ENCODE measurements at places on chromosomes 3 and 15.

GRCh38 chr3:168952551-168952950 lies 711.0 kb downstream of the MECOM start:
- no peak for DNase-seq

DNA sequence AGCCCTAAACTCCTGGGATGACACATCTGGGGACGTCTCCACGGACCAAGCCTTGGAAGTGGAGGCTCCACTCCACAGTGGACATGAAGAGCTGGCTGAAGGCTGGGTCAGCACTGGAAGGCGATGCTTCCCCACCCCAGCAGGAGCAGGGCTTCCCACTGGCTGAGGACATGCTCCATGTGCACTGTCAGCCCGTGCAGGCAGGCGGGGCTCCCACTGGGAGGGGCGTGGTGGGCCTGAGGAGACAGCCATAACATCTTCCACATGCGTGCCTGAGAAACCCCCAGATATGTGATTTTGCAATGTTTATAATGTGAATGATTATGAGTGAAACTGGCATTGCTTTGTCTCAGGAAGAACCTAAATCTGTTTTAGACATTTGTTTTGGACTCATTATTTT lies 231.3 kb downstream of the KLF13 start:
- DNase-seq = no peak

DNA sequence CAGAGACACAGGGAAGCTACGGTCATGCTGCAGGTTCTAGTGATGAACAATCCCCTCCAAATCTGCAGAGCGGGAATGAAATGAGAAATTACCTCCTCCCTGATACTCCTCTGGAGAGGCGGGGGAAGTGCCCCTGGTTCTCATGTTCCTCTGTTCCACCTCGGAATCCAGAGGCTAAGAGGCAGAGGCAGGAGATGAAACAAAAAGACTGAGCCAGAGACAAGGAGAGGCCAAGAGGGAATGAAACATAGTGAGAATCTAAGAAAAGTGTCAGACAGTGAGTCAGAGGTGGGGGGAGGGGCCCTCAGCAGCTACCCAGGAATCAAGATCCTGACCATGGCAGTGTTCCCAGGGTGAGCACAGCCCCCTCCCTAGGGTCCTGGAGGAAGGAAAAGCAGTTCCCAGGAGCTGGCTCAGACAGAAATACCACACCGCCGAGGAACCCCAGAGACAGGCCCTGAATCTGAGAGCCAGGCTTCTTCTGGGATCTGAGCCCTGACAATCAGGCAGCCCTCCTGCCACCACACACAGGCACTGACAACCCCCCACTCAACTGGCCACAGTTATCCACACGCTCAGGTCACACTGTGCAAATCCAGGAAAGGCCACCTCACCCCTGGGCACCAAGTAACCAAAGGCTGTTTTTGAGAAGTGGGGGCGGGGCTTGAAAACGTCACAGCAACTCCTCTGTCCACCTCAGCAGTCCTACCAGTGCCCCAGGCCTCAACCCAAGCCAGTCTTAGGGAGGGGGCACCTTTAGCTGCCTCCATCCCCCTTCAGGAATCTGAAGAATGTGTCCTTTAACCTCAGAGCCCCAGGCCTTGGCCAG lies 2.4 kb downstream of the CSRNP1 start:
- DNase-seq = no peak

- no peak for DNase-seq
Observed at GRCh38 chr3:34107669-34108068, 309.2 kb downstream of the PDCD6IP start.

DNA sequence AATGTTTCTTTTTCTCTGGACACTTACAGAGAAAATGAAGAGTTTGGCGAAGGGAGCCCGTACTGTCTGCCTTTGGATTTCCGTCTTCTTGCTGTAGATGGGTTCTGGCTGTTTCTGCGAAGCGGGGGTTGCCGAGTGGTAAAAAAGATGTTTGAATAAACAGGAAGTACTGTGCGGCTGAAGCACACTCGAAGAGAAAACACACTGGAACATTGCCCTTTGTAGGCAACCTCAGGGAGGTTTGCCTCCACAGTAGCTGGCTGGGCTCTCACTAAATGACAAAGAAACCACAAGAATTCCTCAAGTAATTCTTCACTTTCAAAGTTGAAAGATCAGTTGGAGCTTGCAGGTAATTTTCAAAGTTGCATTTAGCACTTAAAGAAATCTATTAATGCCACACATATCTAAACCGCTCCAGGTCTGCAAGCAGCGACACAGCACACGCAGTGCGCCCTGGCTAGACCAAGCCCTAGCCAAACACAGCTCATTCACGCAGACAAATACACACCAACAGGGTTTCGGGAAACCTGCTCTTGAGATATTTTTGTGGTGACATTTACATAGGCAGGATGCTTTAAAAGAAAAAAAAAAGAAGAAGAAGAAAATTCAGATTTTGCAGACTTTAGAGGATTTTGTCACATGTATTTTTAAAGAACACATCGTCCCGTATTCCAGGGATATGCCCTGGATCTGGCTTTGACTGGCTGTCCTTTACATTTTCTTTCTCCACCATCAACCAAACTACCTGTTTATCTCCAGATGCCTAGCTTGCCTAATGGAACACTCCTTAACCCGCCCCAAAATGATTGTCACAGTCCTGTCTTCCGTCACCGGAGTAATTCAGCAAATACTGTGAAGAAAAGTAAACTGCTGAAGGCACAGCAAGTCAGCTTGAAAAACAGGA lies 452.8 kb downstream of the FOXP1 start:
- DNase-seq = peak; percentile 51

DNA sequence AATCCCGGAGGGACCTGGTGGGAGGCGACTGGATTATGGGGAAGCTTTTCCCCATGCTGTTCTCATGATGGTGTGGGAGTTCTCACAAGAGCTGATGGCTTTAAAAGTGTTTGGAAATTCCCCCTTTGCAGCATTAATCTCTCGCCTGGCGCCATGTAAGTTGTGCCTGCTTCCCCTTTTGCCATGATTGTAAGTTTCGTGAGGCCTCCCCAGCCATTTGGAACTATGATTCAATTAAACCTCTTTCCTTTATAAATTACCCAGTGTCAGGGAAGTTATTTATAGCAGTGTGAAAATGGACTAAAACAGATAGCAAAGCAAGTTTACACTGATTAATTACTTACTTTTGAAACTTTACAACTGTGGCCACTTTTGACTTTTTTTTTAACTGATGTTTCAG lies 10.6 kb upstream of the U2SURP start:
- DNase-seq = no peak

- DNase-seq = no peak
Observed at GRCh38 chr3:149371001-149371722, 6.3 kb downstream of the TM4SF1 start.

DNA sequence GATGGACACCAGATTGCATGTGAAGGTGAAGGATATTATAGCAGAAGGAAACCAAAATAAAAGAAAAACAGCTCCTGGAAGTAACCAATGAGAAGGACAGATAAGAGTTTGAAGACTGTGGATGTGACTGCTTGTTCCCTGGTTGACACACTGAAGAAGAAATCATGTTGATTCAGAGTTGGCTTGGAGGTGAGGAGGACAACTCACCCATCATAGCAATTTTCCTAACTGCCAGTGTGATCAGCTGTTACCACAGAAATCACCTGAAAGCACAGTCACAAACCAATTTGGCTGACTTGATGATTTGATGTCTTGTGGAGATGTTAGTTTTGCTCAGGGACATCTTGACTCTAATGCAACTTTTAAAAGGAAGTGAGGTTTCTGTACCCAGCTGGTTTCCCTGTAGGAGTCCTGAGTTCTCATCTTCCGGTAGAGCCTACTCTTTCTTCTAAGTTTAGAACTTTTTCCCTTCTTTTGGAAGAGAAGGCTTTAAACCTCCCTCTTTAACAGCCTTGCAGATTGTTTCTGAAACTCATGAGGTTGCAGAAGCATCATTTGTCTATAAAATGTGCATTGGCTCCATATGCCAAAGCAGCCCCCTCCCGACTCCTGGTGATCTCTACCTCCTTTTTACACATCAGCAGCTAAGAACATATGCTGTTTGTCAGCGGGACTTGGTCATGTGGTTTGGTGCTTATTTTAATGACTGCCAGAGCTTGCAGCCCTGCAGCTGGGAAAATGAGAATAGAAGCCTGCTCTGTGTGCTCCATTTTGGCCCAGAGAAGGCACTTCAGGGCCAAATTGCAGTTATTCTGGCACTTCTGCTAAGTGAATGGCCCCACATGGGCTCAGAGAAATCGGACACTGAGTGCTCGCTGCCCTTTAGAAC lies 10.3 kb downstream of the ATG7 start:
- no peak for DNase-seq

- DNase-seq = no peak
Observed at GRCh38 chr15:41829959-41830646, 2.2 kb downstream of the JMJD7 start.

GRCh38 chr3:177104299-177104992 lies 92.8 kb downstream of the TBL1XR1 start:
- DNase-seq = no peak

DNA sequence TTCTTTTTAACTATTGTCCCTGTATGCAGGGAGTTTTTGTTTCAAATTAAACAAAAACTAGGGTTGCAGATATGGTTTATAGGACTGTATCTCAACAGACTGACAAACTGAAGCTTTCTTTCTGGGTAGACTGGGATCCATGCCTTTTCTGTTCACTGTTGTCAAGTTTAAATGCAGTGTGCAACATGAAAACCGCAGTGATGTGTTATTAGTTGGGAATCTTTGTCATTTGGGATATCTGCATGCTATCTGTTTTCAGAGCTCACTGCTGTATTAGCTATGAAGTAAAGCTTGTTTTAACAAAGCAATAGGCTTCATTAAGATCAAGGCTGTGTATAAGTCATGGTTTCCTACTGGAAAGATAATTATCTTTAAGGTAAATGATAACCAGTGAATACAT lies 21.4 kb upstream of the MCF2L2 start:
- DNase-seq = no peak

- no peak for DNase-seq
Observed at GRCh38 chr3:87041191-87041590, 50.2 kb upstream of the VGLL3 start.

DNA sequence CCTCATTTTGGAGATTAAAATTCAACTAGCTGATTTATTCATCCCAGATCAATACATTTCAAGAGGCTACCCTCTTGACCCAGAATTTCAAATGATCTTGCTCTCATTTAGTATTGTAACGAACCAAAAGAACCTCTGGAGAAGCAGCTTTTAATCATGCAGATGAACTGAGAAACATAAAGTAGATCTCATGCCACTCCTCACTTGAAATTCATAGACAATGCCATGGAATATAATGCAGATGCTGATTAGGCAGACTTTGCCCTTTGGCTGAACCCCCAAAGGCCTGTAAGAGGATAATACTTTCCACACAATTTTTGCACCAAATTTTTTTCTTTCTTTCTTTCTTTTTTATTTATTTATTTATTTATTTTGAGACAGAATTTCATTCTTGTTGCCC lies 358.3 kb downstream of the NEK10 start:
- DNase-seq = no peak

DNA sequence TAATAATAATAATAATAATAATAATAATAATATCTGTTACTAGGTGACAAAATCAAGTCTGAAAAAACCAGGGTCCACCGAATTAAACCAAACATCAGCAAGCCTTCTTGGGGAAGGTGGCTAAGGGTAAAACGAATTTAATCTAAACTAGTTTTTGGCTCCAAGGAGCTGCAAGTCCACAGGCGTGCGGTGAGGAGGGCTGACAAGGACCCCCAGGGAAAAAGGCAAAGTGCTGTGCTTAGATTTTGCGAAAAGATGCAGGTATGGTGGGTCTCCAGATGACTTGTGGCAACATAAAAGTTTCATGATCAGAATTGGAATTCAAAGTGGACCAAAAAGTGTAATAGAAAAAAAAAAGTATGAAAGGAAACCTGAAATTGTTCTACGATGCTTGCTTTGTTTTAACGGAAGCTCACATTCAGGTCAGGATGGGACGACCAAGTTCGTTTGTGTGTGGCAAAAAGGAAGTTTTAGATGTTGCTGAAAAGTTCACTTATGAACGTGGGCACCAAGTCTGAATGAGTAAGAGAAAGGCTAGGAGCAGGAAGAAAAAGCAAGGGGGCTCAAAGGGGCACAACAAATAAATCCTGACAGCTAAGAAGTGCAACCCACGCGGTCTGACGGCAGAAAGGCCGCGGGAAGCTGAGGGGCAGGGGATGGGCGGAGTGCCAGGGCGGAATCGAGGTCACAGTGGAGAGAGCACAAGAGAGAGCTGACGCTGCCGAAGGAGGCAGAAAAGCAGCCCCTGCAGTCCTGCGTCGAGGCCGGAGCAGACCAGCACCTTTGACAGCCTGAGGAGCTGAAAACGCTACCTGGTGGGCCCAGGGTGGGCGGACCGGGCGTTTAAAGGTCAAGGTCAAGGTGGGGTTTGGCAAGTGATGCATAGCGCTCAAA lies 1.1 kb downstream of the WDR82 start:
- DNase-seq = no peak

- no peak for DNase-seq
Observed at GRCh38 chr3:101391413-101391950, 71.1 kb upstream of the IMPG2 start.

- DNase-seq = no peak
Observed at GRCh38 chr3:24101676-24102168, 156.6 kb downstream of the NR1D2 start.

DNA sequence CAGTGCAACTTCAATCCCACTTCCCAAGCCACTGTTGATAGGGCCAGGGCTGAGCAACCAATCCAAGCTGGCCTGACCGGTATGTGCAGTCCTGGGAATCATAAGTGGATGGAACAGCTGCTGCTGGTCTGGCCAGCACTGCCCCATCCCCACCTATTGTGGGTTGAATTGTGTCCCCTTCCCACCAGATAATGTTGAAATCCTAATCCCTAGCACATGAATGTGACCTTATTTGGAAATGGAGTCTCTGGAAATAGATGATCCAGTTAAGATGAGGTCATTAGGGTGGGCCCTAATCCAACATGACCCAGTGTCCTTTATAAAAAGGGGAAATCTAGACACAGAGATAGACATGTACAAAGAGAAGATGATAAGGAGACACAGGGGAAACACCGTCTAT lies 13.7 kb upstream of the PDIA5 start:
- no peak for DNase-seq

DNA sequence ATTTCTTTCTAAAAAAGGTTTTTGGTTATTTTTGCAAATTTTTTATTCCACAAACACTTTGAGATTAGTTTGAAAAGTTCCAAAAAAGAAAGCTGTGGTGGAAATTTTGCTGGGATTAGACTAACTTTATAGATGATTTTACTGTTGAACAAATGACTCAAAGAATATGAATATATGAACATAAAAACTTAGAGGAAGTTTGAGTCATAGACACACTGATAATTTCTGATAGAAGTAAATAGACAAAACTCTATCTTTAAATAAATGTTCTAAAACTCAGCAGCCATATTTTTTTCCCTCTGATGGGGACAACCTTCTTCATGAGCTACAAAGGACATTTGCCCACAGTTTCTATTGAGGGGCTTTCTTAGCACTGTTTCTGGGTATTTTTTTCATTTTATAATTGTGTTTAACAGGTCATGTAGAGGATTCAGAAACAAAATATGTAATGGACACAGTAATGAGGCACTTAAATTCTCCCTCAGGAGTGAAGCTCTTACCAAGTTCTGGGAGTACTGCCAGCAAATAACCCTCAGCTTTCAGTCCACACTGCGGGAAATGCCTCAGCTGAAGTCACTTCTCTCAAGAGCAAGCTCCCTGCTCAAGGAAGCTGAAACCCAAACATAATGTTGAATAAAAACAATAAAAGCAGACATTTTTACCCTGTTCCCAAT lies 157.6 kb downstream of the NFKBIZ start:
- DNase-seq = no peak

GRCh38 chr3:11377719-11378118 lies 105.5 kb downstream of the ATG7 start:
- no peak for DNase-seq

Data from stimulated activated CD8-positive, alpha-beta memory T cell treated with anti-CD3 and anti-CD28 coated beads, Interleukin-2, amount 100 ng/mL, for 1 hour (primary cell).